ENCODE measurements at places on chromosomes 5 and 9. TPM values are rescaled to one million over a fixed set of nuclear protein-coding genes. Genes with fewer than 3 reads are reported as not detected.
A peak's percentile ranks its signal among the peaks of the same experiment; 100 is the strongest.

DNA sequence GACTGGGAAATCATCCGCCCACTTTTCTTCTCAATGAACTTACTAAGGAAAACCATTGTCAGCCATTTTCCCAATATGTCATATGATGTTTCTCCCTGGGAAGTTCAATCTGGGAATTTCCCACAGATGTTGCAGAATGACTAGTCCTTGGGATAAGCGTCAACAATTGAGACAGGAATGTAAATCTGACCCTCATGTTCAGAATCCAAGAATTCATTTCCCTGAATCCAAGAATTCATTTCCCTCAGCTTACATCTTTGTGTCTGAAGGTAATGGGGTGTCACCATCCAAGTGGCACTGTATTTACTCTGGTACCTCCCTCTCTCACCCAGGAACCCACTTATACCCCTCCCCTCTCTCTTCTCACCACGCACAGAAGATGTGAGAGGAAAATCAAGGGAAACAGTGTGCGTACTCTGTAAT is 7.4 kb downstream of the KLF9 start:
- DNase-seq = no peak
- H3K4me1 ChIP-seq = peaks cover 77% of the 10 kb centered on the region
- peak overlapping the region; percentile 92 for H3K27ac ChIP-seq
- no peaks in the 10 kb centered on the region for H3K27me3 ChIP-seq
- H3K36me3 ChIP-seq = peaks cover 13% of the 10 kb centered on the region

GRCh38 chr5:109695005-109695926 is 5.5 kb downstream of the MAN2A1 start:
- H3K36me3 ChIP-seq = peaks cover 16% of the 10 kb centered on the region
- H3K4me1 ChIP-seq = peaks cover 79% of the 10 kb centered on the region
- no peak for DNase-seq
- H3K27me3 ChIP-seq = no peaks in the 10 kb centered on the region
- peak overlapping the region; percentile 55 for H3K27ac ChIP-seq

DNA sequence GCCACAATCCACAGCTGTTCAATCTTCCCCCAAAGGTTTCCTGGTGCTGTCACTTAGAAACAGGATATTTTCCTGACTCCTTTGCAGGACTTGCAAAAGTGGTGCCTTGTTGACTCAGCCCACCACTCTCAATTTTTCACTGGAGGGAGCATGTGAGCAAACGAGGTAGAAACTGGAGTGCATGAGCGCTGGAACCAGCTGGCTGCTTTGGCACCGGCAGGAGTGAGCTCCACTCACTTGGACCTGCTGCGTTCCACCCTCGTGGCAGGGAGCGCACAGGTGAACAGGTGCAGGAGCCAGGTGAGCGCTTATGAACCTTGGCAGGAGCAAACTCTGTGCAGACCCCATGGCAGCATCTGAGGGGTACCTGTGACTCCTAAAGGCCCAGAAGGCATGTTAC is 364.1 kb upstream of the RORB start:
- H3K4me3 ChIP-seq = no peak overlapping the region
- DNase-seq = no peak
- H3K27ac ChIP-seq = no peak overlapping the region
- no peaks in the 10 kb centered on the region for H3K4me1 ChIP-seq
- no peaks in the 10 kb centered on the region for H3K36me3 ChIP-seq
- no peaks in the 10 kb centered on the region for H3K27me3 ChIP-seq

DNA sequence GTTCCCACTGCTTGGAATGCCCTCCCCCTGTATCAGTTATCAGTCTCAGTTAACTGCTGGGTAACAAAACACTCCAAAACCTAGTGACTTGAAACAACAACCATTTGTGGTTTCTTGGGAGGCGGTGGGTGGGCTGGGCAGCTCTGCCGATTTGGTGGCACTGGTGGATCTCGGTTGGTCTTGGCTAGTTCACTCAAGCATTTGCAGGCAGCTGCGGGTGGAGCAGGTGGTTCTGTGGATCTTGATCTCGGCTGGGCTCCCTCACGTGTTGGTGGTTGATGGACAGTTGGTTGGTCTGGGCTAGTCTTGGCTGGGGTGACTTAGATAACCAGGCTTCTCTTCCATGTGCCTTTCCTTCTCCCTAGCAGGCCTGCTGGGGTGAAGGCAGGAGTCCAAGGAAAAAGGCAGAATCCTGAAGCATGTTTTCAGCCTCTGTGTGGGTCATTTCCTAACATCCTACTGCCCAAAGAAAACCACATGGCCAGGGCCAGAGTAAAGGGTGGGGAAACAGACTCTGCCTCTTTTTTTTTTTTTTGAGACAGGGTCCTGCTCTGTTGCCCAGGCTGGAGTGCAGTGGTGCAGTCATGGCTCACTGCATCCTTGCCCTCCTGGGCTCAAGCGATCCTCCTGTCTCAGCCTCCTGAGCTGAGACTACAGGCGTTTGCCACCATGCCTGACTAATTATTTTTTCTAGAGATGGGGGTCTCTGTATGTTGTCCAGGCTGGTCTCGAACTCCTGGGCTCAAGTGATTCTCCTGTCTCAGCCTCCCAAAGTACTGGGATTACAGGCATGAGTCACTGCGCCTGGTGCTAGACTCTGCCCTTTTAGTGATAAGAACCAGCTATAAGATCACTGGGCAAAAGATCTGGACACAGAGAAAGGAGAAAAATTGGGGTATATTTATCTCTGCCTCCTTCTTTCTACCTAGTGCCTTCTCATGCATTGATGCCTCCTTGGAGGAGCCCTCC is 183.7 kb downstream of the RGS3 start:
- H3K27me3 ChIP-seq = peaks cover 5% of the 10 kb centered on the region
- H3K27ac ChIP-seq = no peak overlapping the region
- H3K4me3 ChIP-seq = no peak overlapping the region
- peaks cover 2% of the 10 kb centered on the region for H3K4me1 ChIP-seq
- no peak for DNase-seq

GRCh38 chr5:432928-433791 is 9.8 kb upstream of the EXOC3 start:
- peaks cover 2% of the 10 kb centered on the region for H3K36me3 ChIP-seq
- no peak overlapping the region for H3K27ac ChIP-seq
- peaks cover 10% of the 10 kb centered on the region for H3K27me3 ChIP-seq
- no peaks in the 10 kb centered on the region for H3K4me1 ChIP-seq
- DNase-seq = no peak

DNA sequence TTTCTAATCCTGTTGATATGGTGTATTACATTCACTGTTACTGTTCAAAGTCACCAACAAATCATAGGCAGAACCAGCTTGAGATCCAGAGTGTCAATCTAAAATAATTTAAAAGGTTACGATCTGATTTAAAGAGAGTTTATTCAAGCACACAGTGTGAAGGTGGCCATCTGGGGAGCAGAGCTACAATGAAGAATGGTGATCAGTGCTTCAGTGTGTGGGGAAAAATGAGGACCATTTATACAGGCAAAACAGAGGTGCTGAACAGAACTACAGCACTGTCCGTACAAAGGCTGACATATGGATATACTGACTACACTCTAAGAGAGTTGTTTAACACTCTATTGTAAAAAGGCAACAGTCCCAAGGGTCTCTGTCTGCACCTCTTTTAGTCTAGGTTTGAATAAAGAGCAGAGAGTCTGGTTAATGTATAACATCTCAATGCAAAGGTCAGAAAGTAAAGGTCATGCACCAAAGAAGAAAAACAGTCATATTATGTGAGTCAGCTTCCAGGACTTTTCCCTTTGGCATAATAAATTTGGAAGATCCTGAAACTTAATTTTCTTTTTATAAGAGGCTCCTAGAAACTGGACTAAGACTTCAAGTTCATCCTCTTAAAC is 29.7 kb upstream of the TDRD7 start:
- H3K27me3 ChIP-seq = peaks cover 9% of the 10 kb centered on the region
- H3K36me3 ChIP-seq = no peaks in the 10 kb centered on the region
- no peaks in the 10 kb centered on the region for H3K4me1 ChIP-seq

Gene KIF4B
- total RNA-seq = 0.05 TPM

Gene DOK3
- total RNA-seq = 0.52 TPM

DNA sequence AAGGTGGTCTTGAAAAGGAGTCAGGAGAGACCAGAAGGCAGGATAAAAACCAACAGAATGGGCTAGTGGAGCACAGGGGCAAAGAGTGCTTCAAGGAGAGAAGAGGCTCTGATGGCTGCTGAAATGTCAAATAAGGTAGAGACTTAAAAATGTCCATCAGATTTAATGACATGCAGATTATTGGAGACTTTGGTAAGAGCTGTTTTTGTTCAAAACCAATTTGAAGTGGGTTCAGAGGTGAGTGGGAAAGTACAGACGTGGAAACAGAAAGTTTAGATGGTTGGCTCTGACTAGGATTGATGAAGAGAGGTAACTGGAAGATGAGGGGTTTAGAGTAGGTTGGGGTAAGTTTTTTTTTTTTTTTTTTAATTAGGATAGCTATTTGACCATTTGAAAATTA is 14.1 kb downstream of the SLC25A46 start:
- peak overlapping the region; percentile 88 for H3K27ac ChIP-seq
- H3K4me3 ChIP-seq = peak overlapping the region; percentile 62
- H3K36me3 ChIP-seq = peaks cover 30% of the 10 kb centered on the region
- no peak for DNase-seq
- H3K27me3 ChIP-seq = no peaks in the 10 kb centered on the region
- peaks cover 46% of the 10 kb centered on the region for H3K4me1 ChIP-seq

All from activated CD4-positive, alpha-beta memory T cell treated with anti-CD3 and anti-CD28 coated beads for 36 hours (primary cell).